ENCODE measurements at places on chromosomes 3 and 15.

GRCh38 chr3:54564374-54564925 is 363.4 kb downstream of the LRTM1 start:
- DNase-seq, result no peak

- no peak for DNase-seq
Measured at GRCh38 chr3:46202535-46202934, 5.6 kb downstream of the CCR1 start.

DNA sequence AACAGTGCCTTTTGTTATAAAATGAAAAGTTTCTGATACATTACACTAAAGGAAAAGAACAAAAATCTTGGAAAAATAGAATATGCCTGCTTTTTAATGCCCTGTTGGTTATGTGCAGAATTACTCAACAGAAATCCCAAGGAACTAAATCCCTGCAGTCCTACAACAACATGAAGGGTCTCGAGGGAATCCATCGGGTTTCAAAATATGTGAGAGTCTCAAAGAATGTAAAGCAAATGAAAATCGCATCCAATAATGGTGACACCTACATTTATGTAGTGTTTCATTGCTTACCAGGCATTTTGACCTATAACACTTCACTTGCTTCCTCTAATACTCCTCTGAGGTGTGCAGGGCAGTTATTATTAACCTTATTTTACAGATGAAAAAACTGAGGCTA is 411.3 kb downstream of the FOXP1 start:
- DNase-seq, result no peak

- DNase-seq, result no peak
Measured at GRCh38 chr3:78003090-78003489, 963.2 kb downstream of the ROBO2 start.

DNA sequence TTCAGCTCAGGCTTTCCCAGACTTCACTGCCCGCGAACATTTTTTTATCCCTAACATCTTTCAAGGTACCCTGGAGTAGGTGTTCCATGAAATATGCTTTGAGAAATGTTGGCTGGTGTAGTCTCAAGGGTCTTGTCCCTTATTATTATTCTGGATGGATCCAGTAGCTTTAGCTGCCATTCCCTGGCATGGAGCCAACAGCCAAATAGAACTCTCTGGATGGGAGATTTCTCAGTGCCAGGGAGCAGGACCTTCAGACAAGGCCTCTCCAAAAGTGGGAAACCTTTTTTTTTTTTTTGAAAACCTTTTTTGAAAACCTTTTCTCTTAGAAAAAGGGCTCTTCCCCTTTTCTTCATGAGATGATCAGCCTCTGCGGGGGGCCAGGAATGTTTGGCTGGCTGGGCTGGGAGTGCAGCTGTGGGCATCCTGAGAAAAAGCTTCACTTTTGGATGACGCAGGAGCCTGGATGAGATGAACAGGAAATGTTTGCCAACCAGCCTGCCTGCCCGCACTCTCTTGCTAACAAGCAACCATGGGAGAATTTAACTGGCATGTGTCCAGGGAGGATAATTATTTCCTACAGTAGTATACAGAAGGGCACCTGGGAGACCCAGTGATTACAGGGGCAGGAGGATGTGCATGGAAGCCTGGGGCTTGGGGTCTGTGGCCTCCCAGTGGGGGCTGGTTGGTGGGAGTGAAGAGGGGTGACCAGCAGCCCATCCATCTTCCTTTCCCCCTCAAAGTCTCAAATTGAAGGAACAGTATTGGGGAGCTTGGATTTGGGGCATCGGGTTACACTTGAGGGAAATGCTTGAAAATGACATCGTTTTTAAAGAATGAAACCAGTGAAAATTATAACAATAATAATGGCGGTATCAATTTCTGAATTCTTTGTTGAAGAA is 109.1 kb upstream of the LRIG1 start:
- DNase-seq, result no peak

DNA sequence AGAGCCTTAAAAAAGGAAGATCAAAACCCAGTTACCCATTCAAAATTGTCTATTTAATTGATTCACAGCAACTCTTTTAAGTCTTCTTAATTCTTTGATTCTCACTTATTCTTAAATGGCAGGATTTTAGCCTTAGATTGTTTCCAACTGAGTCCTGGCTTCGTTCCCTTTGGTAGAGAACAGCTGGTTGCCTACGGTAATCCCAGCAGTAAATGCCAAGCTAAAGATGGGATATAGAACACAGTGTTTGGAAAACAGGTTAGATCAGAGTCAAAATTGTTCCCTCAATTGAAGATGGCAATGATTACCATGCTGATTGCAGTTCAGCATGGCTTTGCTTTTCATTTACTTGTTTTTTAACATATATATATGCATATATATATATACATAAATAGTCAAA is 300.9 kb downstream of the PYDC2 start:
- DNase-seq, result no peak

DNA sequence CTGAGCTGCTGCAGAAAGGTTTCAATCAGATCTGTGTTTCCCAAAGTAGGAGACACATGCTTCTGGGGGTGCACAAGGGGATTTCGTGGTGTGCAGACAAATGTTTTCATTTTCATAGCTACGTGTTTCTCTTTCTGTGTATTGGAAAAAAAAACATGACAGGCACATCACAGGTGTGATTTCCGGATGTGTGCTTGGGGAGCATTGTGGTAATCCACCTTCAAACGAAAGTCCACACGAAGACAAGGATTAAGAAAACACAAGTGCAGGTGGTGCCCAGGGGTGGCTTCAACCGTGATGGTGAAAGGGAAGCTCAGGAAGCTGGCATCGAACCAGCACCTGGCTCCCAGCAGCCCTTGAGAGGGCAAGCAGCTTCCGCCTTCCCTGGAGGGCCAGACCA is 164.6 kb upstream of the LINGO1 start:
- DNase-seq, result no peak

DNA sequence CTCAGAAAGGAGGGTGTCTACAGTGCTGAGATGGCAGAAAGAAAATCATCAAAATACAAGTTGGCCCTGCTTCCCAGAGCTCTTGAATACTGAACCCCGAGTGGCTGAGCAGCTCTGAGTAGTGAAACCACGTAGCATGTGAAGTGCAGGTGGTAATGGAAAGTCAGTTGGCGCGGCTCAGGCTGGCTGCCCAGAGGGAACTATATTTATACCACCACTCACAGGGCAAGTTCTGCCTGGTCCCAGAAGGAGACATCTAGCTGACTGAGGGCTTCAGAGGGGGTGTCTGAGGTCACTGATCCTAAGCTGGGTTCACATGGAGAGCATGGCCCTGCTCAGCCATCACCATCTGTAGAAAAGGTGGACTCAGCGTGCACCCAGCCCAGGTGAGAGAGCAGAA is 129.6 kb upstream of the AGBL1 start:
- no peak for DNase-seq

GRCh38 chr3:11637901-11638458 is 5.7 kb downstream of the VGLL4 start:
- no peak for DNase-seq
